ENCODE measurements at places on chromosomes 2 and 18. TPM values are rescaled to one million over a fixed set of nuclear protein-coding genes. Genes with fewer than 3 reads are reported as not detected.
A peak's percentile ranks its signal among the peaks of the same experiment; 100 is the strongest.

Gene VSNL1
- polyA plus RNA-seq, result 5.0 TPM

GRCh38 chr18:66235206-66235605, 368.7 kb downstream of the CDH19 start:
- DNase-seq, result no peak

DNA sequence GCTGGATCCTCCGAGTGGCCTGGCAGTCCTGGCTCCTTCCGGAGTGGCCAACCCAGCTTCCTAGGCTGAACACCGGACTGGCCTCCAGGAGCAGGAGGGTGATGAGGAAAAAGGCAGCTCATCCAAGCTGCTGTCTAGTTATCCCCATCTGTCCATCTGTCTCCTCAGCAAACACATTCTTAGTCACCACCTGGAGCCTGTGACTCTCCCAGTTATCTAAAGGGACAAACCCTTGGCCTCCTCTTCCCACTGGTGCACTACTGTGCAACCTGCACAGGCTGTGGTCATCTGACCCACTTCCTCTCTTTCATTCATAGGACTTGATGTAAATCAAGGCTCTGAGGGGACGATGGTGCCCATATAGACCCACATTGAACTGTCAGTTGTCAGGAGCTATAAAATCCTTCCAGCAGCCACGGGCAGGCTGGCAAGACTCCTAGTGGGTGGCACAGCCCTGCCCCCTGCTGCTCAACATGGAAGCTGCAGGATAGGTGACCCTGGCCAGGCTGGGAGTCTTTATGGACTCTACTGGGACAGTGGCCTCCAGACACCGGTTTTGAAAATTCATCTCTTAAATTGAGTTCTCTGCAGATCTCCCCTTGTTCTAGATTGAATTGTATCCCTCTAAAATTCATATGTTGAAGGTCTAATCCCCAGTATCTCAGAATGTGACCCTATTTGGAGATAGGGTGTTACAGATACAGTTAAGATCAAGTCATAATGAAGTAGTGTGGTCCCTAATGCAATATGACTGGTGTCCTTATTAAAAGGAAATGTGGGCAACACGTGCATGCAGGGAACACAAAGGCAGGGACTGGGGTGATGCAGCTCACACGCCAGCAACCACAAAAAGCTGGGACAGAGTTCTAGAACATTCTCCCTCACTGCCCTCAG, 29.3 kb upstream of the DUSP2 start:
- peak; percentile 41 for DNase-seq

Gene GREB1L
- polyA plus RNA-seq, result 6.7 TPM

DNA sequence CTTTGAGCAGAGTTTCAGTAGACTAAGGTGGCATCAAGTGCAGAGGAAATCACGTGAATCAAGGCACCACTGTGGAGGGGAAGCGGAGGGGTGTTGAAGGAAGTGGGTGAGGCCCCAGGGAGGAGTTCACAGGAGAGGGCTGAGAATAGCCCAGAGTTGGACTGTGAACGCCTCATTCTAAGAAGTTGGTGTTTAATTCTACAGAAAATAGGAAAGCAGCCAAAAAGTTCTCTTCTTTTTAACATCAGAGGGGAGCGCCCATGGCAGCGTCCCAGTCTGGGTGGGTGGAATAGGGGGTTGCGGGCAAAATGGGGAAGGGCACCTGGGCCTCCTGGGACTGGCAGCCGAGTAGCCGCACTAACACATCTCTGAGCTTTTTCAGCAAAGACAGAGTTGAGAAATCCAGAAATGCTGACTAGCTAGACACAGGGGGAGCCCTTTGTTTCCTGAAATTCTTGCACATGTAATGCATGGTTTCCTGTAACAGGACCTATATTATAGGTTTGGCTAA, 97.0 kb downstream of the NEB start:
- no peak for DNase-seq

All from left renal pelvis (tissue), 4 donors.